ENCODE measurements at places on chromosomes 2 and 18.

- DNase-seq, result no peak
Observed at GRCh38 chr2:142724186-142724585, 153.3 kb upstream of the KYNU start.

DNA sequence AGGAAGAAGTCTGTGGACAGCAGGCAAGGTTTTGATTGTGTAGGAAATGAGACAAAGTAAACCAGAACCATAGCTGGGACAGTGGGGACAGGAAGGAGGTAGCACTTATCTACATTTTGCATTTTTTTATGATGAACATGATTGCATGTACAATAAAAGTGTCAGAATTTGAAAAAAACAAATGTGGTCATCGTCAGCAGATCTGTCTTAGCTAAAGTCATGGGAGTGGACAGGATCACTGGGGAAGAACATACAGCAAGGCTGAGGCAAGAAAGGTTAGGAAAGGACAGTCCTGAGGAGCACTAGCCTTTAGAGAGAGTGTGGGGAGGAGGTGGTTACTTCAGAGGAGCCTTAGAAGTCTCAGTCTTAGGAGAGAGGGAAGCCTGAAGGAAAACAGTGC lies 35.1 kb upstream of the SLC14A2 start:
- DNase-seq, result no peak

DNA sequence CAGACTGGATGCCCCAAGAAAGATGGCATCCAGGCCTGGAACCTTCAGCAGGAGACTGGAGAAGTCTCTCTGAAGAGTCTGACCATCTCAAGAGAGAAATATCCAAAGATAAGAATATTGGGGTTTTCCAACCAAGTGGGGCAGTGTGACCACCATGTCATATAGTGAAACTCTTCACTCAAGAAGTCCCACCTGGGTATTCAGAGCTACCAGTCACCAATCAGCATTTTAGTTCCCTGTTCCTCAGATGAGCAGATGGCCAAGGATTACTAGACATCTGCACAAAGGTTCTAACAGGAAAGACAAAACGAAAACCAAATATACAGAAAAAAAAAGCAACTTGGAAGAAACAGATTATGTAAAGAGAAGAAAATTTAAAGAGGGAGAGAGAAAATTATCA lies 38.5 kb upstream of the CXCR4 start:
- no peak for DNase-seq

GRCh38 chr2:224085246-224085645 lies 46.2 kb upstream of the SERPINE2 start:
- no peak for DNase-seq

- peak; percentile 44 for DNase-seq
Observed at GRCh38 chr2:100321866-100322820, at the start of gene LONRF2. Gene LONRF2, minus strand, starts transcription at chr2:100322501. Its CDS starts 408 bp downstream, at chr2:100322093.

DNA sequence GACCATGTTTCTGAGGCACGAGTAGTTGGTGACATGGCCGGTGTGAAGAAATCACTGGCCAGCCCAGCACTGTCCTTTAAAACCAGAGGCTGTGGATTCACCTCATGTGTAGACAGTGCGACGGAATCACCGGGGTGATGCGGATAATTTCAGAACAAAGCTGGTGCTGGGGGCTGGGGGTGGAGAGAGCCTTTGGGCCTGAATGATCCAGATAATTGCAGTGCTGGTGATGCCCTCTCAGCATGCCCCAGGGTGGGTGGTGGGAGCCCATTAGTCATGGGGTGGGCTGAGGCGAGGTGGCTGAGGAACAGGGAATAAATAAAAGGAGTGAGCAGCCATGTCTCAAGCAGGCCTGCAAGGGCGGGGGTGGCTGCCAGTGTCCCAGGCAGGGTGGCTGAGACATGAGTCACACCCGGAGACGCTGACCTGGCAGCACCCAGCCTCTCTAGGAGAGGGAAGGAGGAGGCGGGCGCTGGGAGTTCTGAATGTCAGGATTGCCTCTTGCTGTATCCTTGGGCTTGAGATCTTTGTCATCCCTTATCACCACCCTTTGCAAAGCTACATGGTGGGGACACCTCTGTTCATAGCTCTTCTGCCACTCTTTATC lies 151.1 kb upstream of the MSH6 start:
- no peak for DNase-seq

GRCh38 chr2:10792001-10792634 lies 20.5 kb downstream of the PDIA6 start:
- no peak for DNase-seq

DNA sequence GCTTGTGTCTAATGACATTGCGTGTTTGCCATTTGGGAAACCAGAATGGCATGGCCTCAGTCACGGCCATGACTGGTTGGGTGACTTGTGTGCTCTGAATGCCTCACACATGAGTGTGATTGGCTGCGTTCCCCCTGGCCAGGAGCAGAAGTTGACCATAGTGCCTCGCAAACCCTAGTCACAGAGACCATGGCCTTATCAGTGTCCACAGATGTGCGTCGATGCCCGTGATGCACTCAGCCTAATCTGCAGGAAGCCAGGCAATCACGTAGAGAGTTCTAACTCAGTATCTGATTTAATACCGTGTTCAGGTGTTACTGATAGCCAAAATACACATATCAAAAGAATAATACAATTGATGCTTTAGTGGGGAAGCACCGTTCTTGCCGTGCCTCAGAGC lies 64.0 kb downstream of the BOLA3 start:
- DNase-seq, result no peak

DNA sequence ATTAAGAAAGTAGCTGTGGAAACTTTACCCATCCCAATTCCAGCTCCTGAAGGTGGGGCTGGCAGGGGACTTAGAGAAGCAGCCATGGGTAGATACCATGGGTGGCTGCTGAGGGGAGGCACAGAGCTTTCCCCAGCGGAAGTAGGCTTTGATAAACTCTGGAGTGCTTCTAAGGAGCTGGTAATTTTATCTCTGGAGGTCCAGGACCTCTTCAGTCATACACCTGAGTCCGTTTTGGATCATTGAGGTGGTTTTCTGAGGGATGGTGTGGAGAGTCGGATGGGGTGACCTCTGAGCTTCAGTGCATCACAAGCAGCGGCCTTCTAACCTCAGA lies 36.7 kb upstream of the BMP10 start:
- DNase-seq, result no peak

GRCh38 chr2:202099515-202099914 lies 26.5 kb downstream of the KIAA2012 start:
- no peak for DNase-seq

GRCh38 chr18:902229-902628 lies 2.4 kb upstream of the ADCYAP1 start:
- peak; percentile 24 for DNase-seq

- no peak for DNase-seq
Observed at GRCh38 chr2:124187948-124188347, 162.9 kb downstream of the CNTNAP5 start.

DNA sequence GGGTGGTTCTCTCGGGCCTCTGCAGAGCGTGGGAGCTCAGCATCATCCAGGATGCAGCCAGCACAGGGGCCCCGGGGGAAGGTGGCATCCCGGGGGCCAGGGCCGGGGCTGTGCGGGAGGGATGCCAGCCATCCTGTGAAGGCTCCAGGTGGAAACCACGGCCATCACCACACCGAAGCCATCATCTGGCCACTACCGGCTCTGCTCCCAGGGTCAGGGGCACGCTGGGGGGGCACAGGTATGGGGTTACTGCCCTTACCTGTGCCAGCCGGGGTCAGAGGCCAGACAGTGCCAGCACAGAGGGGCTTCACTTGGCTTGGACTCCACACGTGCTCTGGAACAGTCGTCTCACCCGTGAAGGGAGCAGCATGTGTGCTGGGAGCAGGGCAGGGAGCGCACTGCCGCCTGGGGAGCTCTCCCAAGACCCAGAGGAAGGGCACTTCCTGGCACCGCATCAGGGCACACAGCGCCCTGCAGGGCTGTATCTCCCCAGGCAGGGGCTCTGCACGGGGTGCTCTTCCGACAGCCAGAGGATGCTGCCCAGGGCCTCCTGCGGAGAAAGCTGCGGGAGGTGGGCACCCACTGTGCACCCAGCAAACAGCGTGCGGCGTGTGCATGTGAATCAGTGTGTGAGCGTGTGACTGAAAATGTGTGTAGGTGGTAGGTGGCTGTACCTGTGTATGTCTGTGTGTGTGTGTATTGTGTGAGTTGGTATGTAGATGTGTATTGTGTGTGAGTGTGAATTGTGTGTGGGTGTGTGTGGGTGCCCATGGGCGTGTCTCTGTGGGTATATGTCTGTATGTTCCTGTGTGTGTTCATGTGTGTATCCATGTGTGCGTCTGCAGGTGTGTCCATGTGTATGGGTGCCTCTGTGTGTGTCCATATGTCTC lies 75.0 kb downstream of the PTGR3 start:
- no peak for DNase-seq

DNA sequence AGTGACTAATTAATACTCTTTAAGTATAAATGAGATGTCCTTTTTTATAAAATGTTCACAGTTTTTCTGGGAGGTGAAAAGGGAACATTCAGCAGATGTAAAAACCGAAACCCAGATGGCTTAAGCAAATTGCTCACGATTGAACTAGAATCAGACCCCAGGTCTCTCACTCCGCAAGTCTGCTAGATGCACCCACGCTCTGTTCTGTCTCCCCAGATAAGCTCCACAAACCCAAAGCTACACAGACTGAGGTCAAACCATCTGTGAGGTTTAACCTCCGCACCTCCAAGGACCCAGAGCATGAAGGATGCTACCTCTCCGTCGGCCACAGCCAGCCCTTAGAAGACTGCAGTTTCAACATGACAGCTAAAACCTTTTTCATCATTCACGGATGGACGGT lies 3.2 kb downstream of the LIPG start:
- no peak for DNase-seq

DNA sequence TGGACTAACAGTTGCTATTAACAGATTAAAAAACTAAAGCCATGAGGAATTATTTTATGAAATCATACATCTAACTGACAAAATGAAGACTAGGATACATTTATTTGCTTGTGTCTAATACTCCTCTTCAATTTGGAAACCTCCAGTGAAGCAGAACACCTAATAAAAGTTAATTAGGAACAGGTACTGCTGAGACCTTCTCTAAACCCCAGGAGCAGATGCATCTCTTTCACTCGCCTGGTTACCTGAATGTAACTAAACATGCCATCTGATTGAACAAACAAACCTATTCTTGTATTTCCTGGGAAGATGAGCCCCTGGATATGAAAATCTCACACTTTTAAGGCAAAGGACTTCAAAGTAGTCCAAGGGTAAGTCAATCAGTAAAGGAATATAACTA lies 898.2 kb downstream of the NRXN1 start:
- no peak for DNase-seq

DNA sequence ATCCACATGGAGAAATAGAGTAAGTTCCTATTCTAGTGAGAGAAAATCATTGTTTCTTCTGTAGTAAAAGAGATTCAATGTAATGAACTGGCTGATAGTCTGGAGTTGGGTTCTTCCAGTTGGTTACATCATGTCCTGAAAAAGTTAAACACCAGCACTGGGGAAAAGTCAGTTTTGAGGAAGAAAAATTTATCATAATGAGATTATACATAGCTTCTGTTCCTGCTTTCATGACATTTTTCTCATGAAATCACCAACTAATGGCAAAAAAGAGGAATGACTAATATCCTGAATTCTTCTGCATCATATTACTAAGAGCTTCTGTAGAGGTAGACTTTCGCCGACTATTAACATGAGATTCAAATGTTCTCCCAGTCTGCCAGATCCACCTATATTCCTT lies 69.2 kb upstream of the SLC9A2 start:
- DNase-seq, result no peak

DNA sequence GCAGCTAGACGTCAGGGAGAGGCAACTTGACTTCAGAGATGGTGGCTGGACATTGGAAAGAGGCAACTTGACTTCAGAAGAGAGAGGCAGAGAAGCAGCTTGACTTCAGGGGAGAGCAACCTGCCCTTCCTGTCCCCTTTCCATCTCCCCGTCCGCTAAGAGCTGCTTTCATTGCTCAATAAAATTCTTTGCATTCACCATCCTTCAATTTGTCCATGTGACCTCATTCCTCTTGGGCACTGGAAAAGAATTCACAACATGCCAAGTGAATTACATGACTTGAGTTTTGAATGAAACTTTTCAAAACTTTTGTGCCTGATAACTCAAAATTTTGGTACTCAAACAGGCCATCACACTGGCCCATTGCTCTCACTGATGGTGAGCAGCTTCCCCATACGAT lies 158.9 kb downstream of the DPP4 start:
- DNase-seq, result no peak

GRCh38 chr18:24726727-24727492 lies 266.5 kb downstream of the HRH4 start:
- DNase-seq, result peak; percentile 41

DNA sequence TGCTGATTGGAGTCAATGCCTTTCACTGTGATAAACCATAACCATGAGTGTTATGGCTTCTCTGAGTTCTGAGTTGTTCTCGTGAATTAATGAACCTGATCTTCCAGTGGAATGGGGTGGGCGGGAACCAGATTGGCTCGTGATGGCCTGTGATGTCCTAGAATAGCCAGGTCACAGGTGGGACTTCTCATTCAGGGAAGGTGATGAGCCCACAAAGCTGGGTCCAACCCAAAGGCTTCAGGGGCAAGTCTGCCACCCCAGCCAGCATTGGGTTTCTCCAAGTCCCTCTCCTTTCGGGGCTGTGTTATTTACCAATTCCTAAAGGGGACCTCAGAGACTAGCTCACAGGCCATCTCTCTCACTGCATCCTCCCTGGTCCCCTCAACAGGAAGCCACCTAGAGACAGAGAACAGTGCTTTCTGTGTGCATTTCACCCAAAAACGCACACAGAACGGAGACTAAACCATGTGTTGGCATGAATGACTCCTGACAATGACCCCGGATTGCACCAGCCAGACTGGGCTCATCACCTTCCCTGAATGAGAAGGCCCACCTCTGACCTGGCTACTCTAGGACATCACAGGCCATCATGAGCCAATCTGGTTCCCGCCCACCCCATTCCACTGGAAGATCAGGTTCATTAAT lies 85.5 kb downstream of the MALT1 start:
- DNase-seq, result no peak

GRCh38 chr2:159953136-159953823 lies 109.1 kb downstream of the PLA2R1 start:
- no peak for DNase-seq

- DNase-seq, result peak; percentile 99
Observed at GRCh38 chr2:232550354-232551249, at the start of the genes EIF4E2 and TIGD1. Gene EIF4E2, plus strand, starts transcription at chr2:232550689. Its CDS starts 36 bp downstream, at chr2:232550725. Gene TIGD1, minus strand, starts transcription at chr2:232550557. Its CDS starts 675 bp downstream, at chr2:232549882.

GRCh38 chr18:35494251-35495220 lies 3.2 kb downstream of the INO80C start:
- DNase-seq, result no peak

Measured in GM13977 (cell line).